CD4-positive, alpha-beta T cell treated with Interleukin-17A for 4 hours (primary cell): ENCODE measurements at places on chromosomes 4 and X.

- DNase-seq, result no peak
Measured at GRCh38 chr4:39036172-39036571, 4.0 kb upstream of the TMEM156 start.

DNA sequence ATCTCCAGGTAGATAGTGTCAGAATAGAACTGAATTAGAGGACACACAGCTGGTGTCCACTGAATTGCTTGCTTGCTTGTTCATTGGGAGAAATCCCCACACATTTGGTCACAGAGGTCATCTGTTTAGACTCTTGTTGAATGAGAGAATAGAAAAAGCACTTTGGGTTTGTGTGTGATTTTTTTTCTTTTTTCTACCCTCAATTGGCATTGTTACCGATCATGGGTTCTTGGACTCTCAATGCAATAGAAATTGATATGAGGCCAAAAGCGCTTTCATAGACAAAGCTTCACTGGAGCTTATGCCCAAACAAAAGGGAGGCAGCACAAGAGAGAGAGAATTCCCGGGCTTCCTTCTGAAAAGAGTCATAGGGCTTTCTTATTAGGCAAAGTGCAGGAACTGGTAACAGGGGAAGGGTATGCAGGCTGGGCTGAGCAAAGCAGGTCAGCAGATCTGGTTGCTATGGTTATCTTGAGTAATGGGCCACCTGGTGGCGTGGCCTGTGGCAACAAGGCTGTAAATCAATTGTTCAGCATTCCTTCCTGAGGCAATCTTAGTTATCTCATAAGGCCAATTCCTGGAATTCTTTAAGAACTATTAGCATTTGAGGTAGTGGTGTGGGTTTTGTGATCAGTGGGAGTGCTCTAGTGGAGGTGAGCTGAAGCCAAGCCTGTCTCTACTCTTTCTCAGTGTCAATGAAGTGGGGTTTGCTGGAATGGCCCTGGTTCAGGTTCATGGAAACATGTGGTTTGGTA is 5.3 kb upstream of the GPR82 start:
- no peak for DNase-seq

GRCh38 chrX:38970074-38970473 is 168.8 kb downstream of the MID1IP1 start:
- DNase-seq, result no peak

- DNase-seq, result no peak
Measured at GRCh38 chr4:6834867-6835266, 52.3 kb downstream of the KIAA0232 start.

DNA sequence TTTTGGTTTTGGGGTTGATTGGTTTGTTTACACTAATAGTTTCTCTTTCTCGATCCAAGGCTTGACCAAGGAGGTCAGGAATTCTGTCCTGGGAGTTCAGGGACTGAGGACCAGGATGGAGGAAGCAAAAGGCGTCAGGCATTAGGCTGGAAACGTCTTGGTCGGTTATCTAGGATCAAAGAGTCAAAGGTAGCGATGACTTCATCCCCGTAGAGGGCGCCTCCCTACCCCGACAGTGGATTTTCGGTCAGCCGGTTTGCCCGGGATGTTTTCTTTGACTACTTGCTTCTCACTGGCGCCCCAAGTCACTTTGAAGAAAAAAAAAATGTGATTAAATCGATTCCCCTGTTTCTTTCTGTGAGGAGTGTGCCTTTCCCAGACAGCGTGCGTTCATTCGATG is 980 bp upstream of the FHDC1 start:
- no peak for DNase-seq

DNA sequence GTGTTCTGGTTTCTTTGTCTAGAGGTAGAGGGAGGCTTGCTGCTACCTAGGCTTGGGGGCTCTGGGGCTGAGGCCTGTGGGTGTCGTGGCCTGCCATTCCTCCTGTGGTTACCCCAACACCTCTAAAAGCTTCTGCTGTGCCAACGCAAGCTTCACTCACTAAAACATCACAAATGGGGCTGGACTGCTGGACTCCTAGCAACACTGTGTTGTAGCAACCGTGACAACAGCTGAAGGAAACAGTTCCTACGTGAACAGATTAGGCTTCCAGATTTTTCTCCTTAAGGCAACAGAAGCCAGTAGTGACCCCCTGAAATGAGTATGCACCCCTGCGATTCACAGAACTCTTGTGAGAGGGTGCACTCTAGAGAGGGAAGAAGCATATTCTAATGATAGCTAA is 138.3 kb upstream of the TEX13D start:
- DNase-seq, result no peak

GRCh38 chr4:85210353-85210752 is 243.9 kb upstream of the WDFY3 start:
- no peak for DNase-seq

DNA sequence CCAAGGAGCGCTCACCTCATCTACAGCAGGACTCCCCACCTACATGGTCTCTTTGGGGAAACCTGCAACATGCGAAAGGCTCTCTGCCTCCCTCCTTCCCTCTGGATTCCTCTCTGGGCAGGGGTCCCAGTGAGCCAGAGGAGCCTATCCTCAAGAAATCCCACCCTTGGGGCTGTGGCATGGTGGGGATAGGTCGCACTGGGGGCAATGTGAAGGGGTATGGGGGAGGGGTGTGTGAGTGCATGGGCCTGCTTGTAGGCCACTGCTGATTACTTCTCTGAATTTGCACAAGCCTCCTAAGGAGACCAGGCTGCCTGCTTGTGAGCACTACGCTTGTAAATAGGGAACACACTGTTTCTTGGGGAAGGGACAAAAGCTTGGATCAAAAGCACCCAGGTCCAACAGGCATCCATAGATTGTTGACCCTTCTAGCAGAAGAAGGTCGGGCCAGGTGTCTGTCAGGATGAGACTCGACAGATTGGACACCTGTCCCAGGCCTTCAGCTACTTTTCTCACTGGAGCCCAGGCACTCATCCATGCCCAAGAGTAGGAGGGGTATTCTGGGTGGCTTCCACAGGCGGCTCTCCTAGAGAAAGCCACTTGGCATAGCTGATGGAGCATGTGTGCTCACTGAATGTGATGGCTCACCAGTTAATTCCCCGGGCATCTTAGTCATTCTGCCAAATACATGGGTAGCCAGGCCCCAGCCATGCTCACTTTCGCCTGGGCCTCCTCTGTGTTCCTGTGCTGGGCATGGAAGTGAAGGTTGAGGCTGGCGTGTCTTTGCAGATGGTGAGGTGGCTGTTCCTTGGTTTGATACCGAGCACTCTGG is 75.0 kb downstream of the NBDY start:
- no peak for DNase-seq

GRCh38 chrX:38805432-38806389 is 4.5 kb downstream of the MID1IP1 start:
- DNase-seq, result peak; percentile 78

GRCh38 chrX:14015294-14015693 is 14.4 kb downstream of the GEMIN8 start:
- no peak for DNase-seq

GRCh38 chrX:131827935-131828334 is 195.2 kb upstream of the STK26 start:
- peak; percentile 65 for DNase-seq

- no peak for DNase-seq
Measured at GRCh38 chr4:139533511-139533910, 22.5 kb downstream of the SETD7 start.

DNA sequence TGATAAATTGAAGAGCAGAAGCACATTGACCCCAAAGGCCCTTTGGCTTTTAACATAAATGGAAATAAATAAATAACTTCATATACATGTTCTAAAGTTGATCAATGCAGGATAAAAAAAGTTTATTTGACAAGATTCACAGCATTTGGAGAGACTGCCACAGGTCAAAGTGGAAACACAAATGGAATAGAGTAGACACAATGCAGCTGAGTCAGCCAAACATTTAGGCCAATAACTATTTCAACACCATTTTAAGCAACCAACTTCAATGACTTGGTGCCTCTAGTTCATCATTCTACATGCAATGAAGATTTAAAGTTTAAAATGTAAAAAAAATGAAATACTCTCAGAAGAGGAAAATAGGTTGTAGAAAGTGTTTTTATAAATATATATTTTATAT is 365.2 kb downstream of the FAT4 start:
- DNase-seq, result no peak

GRCh38 chr4:8594097-8595038 is 1.8 kb downstream of the CPZ start:
- no peak for DNase-seq

DNA sequence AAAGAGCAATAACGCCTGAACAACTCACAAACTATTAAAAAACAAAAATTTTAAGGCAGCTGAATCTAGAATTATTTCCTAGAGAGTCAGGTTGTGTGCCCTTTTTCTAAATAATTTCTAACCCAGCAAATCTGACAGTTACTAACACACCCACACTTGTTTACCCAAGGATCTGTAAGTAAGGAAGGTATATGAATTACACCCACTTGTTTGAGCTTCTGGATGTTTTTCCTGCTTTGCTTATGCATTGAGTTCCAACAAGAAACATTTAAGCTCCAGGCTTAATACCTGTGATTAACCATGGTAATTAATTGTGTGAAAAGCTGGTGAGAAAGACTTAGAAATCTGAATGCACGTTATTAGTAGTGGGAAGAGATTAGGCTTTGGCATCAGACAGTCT is 1.5 kb downstream of the NIPAL1 start:
- DNase-seq, result no peak

DNA sequence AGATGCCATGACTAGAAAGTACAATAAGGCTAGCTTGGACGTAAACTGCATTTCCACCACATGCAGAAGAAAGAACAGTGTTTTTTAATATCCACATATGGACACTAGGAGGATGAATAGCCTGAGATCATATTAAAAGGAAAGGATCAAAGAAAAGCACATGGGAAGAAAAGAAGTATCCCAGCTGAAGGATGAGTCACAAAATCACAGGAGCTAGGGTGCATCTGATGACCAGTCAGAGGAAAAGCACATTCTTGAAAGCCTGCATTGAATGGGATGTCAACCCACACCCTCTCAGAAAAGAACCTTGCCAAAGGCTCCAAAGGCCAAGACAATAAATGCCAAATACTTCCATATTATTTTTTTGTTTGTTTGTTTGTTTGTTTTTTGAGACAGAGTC is 56.8 kb upstream of the PRDX4 start:
- no peak for DNase-seq

DNA sequence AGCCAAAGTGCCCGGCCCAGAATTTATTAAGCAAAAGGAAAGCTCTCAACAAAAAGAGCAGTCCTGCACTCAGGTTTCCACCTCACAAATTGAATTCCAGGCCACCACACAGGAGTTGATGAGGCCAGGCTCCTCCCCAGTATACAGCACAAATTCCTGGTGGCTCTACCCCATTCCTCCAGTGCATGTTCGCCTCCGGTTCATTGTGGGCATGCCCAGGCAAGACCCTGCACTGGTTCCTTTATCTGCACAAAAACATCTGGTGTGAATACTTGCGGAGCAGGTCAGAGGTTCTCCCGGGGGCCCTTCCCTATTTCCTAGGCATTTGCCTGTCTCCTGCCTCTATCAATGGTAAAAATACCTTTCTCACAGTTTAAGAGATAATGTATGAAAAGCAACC is 195.2 kb upstream of the ANXA10 start:
- no peak for DNase-seq

- DNase-seq, result no peak
Measured at GRCh38 chr4:173498023-173498422, 32.0 kb downstream of the HAND2 start.

DNA sequence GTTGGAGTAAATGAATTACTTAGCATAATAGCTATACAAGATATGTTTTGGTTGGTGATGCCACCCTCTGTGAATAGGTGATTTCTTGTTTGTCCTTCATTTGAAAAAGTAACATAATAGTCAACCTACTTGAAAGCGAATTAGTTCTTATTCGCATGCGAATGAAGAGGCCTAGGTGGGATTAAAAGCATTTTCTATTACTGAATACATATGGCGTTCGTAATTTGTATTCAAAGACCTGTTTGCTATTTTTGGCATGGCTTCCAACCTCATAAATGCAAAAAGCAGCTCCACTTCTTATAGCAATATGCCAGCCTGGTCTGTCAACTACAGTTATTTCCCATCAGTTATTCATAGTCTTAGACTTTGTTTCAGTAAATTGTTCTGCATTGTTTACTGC is 261.3 kb downstream of the TENM3 start:
- no peak for DNase-seq

DNA sequence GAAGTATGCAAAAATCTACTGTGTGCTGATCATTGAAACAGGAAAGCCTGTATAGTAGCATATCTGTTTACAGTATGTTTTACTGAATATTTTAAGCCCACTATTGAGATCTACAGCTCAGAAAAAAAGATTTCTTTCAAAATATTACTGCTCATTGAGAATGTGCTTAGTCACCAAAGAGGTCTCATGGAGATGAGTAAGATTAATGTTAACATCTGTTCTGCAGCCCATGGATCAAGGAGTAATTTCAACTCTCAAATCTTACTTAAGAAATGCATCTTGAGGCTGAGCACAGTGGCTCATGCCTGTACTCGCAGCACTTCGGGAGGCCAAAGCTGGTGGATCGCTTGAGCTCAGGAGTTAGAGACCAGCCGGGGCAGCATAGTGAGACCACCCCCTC is 3.3 kb downstream of the RNF4 start:
- no peak for DNase-seq

DNA sequence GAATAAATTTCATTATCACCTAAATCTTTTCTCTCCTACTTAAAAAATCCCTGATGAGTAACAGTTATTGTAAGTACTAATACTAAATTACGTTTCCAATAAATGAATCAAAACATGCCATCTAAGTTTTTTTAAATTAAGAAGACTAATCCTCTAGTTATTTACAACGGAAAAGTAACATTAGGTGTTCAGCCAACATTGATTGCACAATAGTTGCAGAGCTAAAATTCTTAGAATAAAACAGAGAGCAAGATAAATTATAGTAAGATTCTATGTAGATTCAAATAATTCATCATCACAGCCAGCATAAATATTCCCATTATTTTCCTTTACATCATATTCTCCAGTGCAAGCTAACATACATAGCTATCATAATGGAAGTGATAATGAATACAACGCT is 139.2 kb downstream of the HDX start:
- DNase-seq, result no peak

GRCh38 chr4:53788011-53788410 is 196.7 kb upstream of the LNX1 start:
- no peak for DNase-seq

DNA sequence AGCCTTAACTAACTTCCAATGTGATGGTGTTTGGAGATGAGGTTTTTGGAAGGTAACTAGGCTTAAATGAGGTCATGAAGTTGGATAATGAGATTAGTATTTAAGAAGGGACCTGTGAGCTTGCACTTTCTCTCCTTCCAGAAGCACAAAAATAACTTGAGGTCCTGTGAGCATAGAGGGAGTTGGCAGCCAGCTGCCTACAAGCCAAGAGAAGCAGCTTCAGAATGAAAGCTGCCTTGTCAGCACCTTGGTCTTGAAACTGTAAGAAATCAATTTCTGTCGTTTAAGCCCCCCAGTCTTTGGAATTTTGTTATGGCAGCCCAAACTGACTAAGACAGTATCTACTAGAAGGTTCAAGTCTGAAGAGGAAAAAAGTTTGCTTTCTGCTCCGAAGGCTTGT is 280.2 kb upstream of the GALNTL6 start:
- DNase-seq, result no peak

DNA sequence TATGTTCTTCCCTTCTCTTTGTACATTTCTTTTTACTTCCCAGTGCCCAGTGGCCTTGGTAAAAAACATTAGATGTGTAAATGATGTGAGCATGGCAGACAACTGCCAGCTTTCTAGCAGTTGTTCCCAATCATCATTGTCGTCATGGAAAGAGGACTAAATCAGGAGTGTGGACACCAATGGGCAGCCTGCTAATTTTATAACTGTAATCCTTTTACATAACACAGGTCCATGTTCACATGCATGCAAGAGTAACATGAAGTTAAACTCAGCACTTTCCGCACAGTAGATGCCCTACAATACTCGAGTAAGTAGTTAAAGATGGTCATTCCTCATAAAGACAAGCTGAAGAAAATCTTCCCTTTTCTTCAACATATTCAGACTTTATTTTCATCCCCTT is 23.4 kb upstream of the G3BP2 start:
- no peak for DNase-seq
